ENCODE measurements at places on chromosomes 12 and 14. TPM values are rescaled to one million over a fixed set of nuclear protein-coding genes. Genes with fewer than 3 reads are reported as not detected.

- no peak for DNase-seq
Measured at GRCh38 chr12:58757422-58757821, 162.9 kb downstream of the LRIG3 start.

- peak; percentile 38 for DNase-seq
Measured at GRCh38 chr12:14716848-14717444, 20.5 kb upstream of the GUCY2C start.

DNA sequence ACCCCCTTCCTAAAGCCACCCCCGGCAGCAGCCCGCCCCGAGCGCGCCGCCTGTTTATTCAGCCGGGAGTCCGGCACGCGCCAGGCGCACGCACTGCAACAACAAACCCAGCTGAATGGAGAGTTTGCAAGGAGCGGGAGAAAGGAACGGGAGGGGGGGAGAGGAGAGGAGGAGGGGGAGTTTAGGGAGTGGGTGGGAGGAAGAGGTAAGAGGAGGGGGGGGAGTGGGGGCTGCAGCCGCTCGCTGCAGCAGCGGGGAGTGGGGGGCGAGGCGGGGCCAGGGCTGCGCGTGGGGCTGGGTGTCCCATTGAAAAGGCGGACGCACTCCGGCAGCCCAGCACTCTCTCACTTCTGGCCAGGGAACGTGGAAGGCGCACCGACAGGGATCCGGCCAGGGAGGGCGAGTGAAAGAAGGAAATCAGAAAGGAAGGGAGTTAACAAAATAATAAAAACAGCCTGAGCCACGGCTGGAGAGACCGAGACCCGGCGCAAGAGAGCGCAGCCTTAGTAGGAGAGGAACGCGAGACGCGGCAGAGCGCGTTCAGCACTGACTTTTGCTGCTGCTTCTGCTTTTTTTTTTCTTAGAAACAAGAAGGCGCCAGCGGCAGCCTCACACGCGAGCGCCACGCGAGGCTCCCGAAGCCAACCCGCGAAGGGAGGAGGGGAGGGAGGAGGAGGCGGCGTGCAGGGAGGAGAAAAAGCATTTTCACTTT, at the start of gene ASCL1:
TSS of gene ASCL1 (plus strand) at position 336 of the 712 bp plus-strand sequence. CDS start 571 bp downstream, outside the sequence.
- DNase-seq, result peak; percentile 70

DNA sequence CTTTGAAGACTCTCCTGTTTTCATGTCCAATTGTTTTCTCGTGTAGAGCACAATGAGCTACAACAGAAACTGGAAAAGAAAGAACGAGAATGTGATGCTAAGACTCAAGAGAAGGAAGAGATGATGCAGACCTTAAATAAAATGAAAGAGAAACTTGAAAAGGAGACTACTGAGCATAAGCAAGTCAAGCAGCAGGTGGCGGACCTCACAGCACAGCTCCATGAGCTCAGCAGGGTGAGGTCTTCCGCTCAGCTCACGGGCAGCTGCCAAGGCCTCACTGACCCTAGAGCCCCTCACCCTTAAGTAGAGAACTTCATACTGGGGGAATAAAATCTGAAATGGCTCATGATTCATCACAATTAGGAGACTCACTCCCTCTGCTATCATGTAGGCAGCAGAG, 134.7 kb downstream of the GPR135 start:
- DNase-seq, result peak; percentile 66

GRCh38 chr12:117352883-117353282, 8.5 kb downstream of the NOS1 start:
- DNase-seq, result no peak

C14orf180 gene
- 0.45 TPM for total RNA-seq

DNA sequence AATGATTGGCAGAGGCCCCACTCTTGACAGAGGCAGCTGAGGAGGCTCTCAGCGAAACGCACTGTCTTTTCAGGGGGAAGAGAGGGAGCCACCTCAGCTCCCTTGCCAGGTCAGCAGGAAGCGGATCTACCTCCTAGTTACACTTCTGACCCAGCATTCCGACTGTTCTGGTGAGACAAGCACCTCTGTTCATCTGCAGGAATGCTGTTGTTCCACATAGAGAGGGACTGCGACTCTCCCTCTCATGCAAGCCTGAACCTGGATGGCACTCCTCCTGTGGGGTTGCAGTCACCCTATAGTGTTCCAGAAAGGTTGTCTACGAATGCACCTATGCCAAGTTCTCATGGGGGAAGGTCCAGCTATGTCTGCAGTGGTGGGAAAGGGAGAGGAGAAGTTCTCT, 37.1 kb upstream of the AEBP2 start:
- no peak for DNase-seq

GRCh38 chr12:26696613-26697092, 136.3 kb downstream of the ITPR2 start:
- no peak for DNase-seq

ADAMTS20 gene
- 0.55 TPM for total RNA-seq

Data from stomach (tissue), 19 donors.